ENCODE measurements at places on chromosomes 2 and 18.

DNA sequence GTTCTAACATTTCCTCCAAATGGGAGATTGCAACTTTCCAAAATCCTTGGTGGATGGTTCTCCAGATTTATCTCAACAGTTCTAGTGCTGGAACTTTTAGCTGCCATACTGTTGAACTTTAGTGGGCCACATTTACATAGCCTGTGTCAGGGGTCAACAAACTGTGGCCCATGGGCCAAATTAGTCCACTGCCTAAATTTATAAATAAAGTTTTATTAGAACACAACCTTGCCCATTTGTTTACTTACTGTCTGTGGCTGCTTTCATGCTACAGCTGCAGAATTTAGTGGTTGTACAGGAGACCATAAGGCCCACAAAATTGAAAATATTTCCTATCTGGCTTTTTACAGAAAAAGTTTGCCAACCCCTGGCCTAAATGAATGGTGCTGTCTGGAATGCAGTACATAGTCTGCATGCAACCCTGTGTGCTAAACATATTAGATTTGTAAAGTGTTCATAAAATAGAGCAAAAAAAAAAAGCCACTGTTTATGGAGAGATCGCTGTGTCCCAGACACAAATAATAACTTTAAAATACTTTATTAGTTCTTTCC lies 30.3 kb downstream of the MGAT5 start:
- no peak for DNase-seq

GRCh38 chr2:42931818-42932195 lies 139.4 kb upstream of the HAAO start:
- DNase-seq, result no peak

DNA sequence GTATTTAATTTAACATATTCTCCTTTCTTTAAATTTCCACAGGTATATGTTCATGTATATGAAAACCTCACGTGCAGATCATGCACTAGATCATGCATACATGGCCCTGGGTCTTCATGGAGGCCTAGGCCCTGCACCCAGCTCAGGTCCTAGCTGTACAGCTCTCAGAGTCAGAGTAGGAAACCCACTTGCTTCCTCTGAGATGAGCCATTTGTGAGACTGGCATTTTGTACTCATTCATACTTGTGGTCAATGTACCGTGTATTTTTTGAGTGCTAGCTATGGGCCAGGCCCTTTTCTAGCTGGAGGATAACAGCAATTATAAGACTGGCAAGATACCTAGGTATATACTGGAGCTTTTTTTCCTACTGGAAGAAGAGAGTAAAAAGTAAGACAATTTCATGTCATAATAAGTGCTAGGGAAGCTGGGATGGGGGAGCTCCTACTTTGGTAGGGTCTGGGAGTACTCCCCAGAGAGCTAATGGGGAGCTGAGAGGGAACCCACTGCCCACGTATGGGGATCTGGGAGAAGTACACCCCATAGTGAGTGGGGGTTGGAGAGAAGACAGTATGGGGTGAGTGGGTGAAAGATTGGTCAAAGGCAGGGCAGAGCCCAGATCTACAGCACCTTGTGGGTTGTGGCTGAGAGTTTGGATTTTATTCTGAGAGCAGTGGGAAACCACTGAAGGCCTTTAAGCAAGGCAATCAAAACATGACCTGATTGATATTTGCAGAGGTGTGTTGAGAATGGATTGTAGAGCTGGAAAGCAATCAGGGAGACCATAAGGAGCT lies 72.0 kb downstream of the POLE4 start:
- no peak for DNase-seq

DNA sequence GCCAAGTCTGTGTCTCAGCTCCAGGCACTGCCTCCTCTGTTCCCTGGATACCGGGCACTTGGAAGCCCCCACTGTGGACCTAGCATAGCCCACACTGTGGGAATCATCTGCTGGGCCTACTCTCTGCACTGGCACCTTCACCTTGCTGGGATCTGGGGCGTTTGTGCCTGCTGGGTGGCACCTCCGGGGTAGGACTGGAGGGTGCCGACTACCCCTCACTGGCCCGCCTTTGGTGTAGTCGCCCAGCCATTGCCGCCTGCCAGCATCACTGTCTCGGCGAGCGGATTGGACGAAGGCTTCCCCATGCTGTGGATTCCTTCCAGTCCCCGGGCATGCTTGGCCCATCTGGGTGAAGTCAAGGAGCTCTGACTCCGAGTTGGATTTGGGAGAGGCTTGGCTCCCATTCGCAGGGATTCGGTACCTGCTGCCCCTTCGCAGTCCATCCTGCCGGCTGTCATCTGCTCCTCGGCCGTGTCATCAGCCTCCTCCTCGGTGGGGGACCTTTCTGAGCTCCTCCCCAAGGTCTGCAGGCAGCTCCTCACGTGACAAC lies 180.6 kb upstream of the HDAC4 start:
- DNase-seq, result no peak

- no peak for DNase-seq
Measured at GRCh38 chr2:195937176-195937575, 131.5 kb downstream of the DNAH7 start.

GRCh38 chr2:219045937-219046550 lies 4.7 kb upstream of the CFAP65 start:
- peak; percentile 33 for DNase-seq

DNA sequence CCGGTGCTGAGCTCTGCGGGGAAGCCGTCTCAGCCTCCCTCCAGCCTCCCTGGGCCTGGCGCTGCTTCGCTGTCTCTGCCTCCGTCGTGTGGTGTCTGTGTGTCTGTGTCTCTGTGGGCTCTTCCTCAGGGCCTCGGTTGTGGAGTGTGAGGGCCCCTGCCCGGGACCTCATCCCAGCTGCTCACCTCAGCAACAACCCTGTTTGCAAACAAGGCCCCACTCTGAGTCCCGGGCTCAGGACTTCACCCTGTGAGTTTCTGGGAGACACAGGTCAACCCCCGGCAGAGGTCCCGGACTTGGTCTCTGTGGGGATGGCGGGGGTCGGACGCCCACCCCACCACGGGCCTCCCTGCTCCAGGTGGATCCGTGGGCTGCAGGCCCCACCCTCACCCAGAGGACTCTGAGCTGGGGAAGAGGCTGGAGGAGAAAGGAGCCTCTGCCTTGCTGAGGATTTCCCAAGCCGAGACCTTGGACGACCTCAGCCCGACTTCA lies 127.4 kb upstream of the CTDP1 start:
- DNase-seq, result no peak

DNA sequence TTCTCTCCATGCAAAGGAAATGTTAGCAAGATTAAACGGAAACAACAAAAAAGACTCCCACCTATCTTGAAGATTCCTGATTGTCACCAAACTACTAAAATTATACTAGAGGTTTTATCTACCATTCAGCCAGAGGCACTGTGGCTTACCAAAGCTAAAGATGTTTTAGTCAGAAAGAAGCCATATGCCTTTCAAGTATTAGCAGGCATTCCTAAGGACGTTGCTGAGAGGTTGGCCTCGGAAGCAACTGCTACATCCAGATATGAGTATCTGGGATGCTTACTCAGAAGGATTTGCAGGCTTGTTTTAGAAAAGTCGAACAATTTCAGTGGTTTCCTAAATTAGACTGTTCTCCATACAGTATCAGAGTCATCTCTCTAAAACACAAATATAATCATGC lies 88.3 kb upstream of the UBE2E3 start:
- no peak for DNase-seq

DNA sequence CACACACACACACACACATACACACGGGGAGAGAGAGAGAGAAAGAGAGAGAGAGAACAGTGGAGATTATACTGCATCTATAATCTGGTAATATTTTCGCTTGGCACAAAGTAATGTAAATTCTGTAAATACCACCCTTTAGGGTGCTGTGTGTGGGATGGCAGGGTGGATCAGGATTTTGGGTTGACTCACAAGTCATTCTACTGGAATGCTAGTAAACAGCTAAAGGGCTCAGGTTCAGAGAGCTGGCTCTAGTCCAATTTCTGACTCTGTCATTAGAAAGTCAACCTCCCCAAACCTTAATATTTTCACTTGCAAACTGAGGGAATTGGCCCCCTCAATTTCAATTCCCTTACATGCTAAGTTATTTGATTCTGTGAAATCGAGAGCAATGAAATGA lies 308.3 kb downstream of the TSN start:
- DNase-seq, result no peak

DNA sequence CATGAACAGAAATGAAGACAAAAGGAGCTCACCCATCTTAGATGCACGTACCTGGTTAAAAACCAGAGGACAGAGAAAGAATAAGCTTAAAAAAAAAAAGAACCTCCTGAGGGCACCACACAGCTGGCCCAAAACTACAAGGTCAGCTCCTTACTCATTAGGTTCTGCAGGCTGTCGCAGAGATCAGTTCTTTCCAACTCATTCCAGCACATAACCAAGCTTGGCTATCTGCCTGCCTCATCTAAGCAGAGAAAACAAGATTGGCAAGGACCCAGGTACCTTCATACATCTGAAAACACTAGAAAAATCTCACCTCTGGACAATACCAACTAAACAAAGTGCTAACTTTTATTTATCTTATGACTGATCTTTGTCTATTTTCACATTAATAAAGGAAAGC lies 89.9 kb downstream of the NOL10 start:
- no peak for DNase-seq

- DNase-seq, result no peak
Measured at GRCh38 chr2:229087843-229088516, 183.1 kb downstream of the PID1 start.

All from GM12891 (cell line).